Mesenteric fat pad (tissue), 1 donor: ENCODE measurements at places on chromosomes 5 and 9. TPM values are rescaled to one million over a fixed set of nuclear protein-coding genes. Genes with fewer than 3 reads are reported as not detected.
A peak's percentile ranks its signal among the peaks of the same experiment; 100 is the strongest.

DNA sequence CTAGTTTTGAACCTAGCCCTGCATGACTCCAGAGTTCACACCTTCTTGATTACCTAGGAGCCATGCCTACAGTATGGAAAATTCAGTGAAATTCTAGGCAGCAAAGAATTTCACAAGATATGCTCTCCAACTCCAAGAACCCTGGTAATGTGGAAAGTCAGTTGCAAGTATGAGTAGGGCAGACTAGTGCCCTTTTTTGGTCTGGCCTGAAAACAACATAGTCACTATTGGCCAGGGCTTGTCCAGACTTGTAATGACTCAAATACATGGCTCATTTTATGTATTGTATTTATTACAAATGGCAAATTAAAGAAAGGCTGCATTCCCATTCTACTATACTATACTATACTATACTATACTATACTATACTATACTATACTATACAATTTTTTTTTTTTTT, 160.4 kb downstream of the ESM1 start:
- no peak for DNase-seq

- DNase-seq, result peak; percentile 67
Observed at GRCh38 chr9:113899205-113899604, 23.1 kb downstream of the ZNF618 start.

GRCh38 chr5:89904442-89904841, 505.1 kb downstream of the CETN3 start:
- DNase-seq, result no peak

GRCh38 chr5:17838469-17838868, 204.2 kb downstream of the TAF11L14 start:
- DNase-seq, result no peak

DNA sequence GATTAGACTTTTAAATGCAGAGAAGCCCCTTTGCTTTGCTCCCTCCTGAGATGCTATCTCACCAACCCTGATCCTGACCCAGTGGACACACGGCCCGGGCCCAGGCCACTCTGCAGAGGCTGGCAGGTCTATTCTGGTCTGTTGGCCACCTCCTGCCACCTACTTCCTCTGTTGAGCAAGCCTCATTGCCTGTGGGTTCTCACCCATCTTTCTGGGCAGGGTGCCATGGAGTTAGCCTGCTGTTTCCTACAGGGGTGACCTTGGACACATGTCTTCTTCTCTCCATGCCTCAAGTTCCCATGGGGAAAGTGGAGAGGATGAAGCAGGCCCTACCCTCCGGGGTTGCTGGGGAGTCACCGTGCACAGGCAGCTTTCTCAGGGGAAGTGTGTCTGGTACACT, 266.2 kb upstream of the IRX1 start:
- DNase-seq, result no peak

The TPPP gene
- total RNA-seq, result 5.4 TPM
